Hepatic stellate cell (primary cell): ENCODE measurements at places on chromosomes 2 and 18.

DNA sequence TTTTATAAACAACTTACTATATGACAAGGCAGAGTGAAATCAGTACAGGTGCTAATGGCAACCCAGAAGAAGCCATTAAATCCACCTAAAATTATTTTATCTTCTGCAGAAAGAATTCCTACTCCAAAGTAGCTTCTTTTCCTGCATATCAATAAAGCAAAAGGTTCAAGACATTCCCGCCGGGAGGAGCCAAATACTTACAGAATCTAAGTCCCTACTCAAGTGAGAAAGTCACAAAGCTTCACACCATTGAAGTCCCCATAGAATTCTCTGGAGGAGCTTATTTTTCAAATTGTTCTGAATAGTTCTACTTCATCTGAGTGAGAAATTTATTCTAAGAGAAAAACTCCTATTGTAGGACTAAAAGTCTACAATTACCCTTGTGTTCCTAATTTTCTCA lies 233.7 kb upstream of the HNRNPA3 start:
- DNase-seq, result no peak

- DNase-seq, result peak; percentile 33
These were observed 857 bp downstream of the RESP18 start for GRCh38 chr2:219331560-219332213.

GRCh38 chr18:48800876-48801727 lies 149.7 kb downstream of the SMAD7 start:
- DNase-seq, result peak; percentile 66

GRCh38 chr2:238790126-238790832 lies 57.6 kb upstream of the TWIST2 start:
- peak; percentile 61 for DNase-seq

- DNase-seq, result no peak
These were observed 136.5 kb downstream of the DSEL start for GRCh38 chr18:67379981-67380380.

DNA sequence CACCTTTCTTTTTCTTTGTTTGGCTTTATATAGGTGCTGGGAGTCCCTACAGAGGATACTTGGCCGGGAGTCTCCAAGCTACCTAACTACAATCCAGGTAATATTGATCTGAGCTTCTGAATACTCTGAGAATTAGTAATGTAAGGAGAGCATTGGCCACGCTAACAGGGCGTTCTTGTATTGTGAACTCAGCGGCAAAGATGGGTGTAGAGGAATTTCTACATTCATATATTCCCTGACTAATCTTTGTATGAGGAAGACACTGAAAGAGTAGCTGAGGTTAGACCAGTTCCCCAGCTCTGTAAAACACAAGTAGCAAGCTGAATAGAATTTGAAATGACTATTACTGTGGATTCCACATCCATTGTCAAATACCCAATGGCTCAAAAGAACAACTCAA lies 48.5 kb downstream of the CDK15 start:
- peak; percentile 21 for DNase-seq

DNA sequence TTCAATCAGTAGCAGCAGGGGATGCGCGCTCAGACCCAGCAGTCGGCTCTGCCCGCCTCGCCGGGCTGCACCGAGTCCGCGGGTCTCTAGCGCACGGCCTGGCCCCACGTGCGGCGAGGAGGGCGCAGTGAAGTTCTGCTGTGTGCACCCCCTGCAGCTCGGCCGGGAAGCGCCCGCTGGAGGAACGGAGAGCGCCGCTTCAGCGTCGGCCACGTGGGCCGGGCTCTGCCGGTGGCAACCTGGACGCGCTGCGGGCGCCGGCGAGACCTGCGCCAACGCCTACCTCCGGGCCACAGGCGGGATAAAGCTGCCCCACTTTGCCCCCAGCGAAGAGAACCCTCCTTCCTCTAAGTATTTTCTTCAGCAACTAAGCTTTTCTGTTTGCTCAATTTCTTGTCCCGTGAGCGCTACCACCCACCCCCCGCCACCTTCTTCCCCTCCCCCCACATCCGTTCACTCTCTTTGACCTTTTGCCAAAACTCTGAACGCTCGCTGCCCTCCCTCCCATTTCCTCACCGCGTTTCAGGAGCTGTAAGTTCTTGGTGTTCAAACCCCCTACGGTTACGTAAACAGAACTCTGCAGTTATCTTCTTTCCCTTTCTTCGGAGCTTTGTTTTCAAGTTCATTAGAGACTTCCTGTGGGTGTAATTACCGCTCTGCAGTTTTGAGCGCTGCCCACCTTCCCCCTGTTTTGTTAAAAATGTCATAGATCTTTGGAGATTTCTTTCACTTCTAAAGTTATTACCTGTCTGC lies 42.6 kb upstream of the EDAR start:
- no peak for DNase-seq

GRCh38 chr2:173033084-173033483 lies 42.6 kb upstream of the MAP3K20 start:
- no peak for DNase-seq

DNA sequence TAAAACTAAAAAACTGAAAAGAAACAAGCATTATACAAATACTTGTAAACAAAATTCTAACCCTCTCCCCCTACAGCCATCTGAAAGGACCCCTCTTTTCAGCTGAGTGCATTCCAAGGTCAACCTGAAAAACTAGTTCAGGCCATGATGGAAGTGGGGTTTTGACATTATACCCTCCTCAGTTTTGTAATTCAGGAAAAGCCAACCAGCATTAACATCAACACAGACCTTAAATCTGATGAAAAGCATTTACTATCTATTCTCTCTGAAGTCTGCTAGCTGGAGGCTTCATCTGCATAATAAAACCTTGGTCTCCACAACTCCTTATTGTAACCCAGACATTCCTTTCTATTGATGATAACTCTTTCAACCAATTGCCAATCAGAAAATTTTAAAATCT lies 302.2 kb downstream of the CNTNAP5 start:
- DNase-seq, result no peak

DNA sequence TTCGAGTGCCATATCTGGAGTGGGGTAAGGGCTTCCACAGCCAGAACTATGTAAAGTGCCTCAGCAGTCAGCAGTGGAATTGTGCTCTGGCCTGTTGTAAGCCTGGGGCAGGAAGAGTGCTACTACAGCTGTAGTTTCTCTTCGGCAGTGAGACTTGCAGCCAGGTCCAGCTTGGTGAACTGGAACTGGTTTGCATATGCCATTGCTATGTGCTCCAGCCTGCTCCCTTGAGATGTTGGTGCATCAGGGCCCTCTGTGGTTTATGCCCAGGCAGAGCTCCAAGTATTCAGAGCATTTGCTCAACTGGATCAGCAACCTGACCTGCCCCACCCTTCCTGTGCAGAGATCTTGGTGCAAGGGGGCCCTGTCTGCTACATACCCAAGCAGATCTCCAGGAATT lies 47.8 kb downstream of the ZNF804A start:
- peak; percentile 11 for DNase-seq

- no peak for DNase-seq
These were observed 418.8 kb upstream of the NETO1 start for GRCh38 chr18:73286584-73286983.

GRCh38 chr2:45173513-45173912 lies 164.3 kb upstream of the SIX2 start:
- DNase-seq, result peak; percentile 75

DNA sequence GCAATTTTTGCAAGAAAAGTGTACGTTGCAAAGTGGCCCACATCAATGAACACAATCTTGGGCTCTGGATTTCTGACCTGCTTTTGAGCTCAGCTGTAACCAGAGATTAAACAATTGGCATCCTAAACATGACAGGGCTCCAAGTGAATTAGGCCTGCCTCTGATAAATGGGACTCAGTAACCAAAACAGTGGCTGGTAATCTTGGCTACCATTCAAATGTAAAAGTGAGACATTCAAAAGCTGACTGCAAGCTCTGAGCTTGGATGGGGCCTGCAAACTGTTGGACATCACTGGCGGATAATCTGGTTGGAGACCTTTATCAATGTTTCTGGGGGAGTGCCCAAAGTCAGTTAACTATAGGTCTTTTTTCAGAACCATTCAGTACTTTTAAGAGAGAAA lies 160.7 kb downstream of the RAB3GAP1 start:
- no peak for DNase-seq

- DNase-seq, result no peak
These were observed 72.2 kb downstream of the CAB39 start for GRCh38 chr2:230784795-230785194.

DNA sequence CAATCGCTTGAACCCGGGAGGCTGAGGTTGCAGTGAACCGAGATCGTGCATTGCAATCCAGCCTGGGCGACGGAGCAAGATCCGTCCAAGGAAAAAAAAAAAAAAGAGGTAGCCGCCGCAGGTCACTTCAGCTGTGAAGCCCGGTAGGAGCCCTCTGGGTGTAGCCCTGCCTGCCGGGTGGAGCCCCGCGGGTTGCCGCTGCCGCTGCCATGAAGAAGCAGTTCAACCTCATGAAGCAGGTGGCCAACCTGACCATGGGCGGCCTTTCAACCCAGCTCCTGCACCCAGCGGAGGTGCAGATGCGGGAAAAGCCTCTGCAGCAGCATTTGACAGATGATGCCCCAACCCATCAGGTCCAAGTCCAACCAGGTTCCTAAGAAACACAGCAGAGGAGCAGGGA lies 219.5 kb upstream of the SLC39A10 start:
- DNase-seq, result no peak

DNA sequence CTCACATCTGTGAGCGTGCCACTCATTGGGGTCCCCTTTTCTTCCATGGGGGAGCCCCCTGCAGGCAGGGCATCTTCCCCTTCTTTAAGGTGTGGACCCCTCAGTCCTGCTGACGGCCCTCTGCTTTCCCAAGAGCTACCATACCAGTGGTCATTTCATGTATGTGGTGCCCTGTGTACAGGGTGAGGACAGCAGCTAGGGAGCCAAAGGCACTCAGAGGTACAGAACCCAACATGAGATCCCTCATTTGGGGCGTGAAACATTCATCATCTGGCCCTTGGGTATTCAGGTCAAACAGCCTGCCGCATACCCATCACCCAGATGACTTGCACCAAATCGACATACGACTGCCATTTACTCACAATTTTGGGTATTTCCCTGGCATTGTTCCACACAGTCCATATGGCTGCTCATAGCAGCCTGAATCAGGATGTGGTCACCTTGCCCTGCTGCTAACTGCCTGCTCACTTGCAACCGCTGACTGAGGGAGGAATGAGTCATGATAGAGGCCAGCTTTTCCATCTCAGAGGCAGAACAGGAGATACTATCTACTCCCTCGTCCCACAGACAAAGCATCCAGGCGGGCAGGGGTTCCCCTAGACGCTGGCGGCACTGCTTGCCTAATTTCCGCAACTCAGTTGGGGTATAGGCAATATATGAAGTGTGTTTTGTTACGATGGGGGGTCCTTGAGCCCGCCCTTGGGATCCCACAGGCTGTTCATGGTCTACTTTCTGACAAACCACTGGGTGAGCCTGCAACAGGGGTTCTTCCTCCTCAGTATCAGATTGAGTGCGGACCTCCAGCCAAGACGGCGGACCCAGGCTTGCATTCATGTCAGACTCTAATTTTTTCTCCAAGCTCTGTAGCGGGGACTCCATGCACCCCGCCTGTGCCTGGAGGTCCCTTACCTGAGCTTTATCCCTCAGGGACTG lies 228.6 kb downstream of the SATB2 start:
- peak; percentile 51 for DNase-seq

- DNase-seq, result no peak
These were observed 101.1 kb upstream of the RMP24 start for GRCh38 chr18:35871337-35871736.

DNA sequence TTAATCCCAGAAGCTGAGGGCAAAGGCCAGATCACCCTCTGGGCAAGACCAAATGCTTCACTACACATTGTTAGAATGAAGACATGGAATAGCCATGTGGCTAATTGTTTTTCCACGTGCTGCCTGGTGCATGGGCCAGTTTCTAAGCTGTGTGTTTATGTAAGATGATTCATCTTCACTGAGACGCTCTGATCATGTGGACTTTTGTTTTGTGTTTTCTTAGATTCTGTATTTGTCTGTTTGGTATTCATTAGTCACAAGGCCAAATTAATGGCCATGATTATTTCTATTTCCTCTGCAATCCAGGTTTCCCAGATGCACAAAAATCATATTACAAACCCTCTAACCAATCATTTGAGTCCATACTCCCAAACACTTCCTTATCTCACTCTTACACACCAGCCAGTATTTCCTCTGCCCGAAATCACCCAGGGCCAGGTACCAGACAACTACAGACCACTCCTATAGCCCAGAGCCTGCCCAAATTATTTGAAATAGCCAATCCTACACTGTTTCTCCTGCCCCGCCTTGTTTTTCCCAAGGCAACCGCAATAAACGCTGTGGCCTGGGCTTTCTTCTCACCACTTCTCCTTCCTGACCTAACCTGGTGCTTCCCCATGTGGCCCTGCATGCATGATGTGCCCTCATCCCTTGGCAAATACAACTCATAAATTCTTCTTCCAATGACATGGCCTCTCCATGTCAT lies 94.2 kb upstream of the SP3 start:
- peak; percentile 48 for DNase-seq

DNA sequence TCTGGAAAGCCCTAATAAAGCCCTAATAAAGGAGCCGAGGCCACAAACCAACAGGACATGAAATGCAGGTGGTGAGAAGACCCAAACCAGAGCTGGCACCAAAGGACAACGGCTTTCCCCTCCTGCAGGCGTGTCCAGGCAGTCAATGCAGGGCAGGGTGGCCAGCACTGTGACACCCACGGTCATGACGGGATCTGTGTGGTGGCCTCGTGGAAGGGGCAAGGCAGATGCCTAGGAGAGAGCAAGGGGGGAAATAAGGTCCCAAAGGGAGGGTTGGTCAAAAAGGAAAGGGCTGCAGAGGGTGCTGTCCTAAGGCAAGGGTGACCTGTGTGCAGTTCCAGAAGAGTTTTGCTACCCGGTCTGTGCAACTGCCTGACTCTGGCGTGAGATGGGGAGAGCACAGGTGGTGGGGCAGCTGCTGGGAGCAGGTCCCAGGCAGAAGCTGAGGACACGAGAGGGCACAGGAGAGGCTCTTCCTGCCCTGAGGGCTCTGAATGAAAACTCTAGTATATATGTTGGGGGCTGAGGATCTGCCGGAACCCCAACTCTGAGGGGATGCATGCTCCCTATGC lies 156.7 kb downstream of the TPO start:
- no peak for DNase-seq

DNA sequence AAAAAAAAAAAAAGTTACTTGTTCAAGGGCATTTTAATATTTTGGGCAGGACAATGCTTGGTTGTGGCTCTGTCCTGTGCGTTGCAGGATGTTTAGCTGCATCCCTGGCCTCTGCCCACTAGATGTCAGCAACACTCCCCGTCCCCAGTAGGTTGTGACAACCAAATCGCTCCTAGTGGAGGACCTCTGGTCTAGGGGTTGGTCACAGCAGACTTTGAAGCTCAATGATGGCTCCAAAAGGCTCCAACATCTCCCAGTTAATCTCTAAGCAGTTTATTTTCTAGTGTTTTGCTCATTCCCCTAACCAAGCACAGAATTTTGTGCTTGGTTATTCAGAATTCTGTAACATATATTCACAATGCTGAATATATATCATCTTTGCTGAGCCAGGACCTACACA lies 67.0 kb downstream of the CHRNA1 start:
- DNase-seq, result peak; percentile 88

DNA sequence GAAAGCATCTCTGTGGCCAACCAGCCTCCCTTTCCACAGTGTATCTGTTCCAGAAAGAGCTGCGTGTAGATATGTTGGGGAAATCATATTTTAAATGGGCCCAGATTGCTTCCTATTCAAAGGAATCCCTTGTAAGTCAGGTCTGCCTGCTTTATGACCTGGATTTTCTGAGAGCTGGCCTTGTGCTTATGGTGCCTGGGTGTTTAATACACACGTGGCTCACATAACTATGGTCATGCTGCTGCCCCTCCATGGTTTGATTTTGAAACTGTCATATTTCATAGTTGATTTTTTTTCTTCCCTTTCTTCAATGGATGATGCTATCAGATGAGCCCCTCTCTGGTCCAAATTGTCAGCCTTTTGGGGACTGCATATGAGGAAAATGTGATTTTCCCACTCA lies 111.5 kb upstream of the CNGA3 start:
- no peak for DNase-seq

- no peak for DNase-seq
These were observed 108.4 kb upstream of the LDAH start for GRCh38 chr2:20931346-20931745.
